ENCODE measurements at places on chromosomes 12 and 14. TPM values are rescaled to one million over a fixed set of nuclear protein-coding genes. Genes with fewer than 3 reads are reported as not detected.
A peak's percentile ranks its signal among the peaks of the same experiment; 100 is the strongest.

- DNase-seq: no peak
Observed at GRCh38 chr14:61262082-61262481, 19.1 kb downstream of the TMEM30B start.

- DNase-seq: no peak
Observed at GRCh38 chr12:132314516-132315233, 14.7 kb downstream of the GALNT9 start.

DNA sequence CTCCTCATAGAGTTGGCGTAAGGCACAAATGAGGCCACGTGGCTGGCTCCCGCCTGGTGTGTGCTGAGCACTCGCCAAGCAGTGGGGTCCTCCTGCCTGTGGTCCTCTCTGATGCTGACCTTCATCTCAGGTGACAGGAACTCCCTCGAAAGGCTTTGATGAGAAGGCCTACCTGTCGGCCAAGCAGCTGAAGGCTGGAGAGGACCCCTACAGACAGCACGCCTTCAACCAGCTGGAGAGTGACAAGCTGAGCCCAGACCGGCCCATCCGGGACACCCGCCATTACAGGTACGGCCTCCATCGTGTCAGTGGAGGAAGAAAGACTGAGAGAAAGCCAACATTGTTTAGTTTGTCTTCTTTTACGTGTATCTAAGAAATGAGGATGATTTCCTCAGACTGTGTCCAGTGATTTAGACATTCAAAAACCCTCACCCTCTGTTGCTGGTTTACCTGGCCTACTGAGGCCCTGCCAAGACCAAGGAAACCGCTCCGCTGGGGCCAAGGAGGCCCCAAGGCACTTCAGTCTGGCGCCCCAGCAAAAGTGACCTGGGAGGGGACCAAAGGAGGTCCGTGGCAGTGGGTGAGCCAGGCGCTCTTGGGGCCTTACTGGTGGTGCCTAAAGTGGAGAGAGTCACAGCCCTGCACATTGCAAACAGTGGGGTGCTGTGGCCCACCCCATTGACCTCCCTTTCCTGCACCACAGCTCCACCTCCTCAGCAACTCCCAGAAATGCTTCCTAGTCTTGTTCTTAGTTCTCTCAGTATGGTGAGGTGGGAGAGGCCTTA lies 60.8 kb downstream of the GALNT16 start:
- no peak for DNase-seq

DNA sequence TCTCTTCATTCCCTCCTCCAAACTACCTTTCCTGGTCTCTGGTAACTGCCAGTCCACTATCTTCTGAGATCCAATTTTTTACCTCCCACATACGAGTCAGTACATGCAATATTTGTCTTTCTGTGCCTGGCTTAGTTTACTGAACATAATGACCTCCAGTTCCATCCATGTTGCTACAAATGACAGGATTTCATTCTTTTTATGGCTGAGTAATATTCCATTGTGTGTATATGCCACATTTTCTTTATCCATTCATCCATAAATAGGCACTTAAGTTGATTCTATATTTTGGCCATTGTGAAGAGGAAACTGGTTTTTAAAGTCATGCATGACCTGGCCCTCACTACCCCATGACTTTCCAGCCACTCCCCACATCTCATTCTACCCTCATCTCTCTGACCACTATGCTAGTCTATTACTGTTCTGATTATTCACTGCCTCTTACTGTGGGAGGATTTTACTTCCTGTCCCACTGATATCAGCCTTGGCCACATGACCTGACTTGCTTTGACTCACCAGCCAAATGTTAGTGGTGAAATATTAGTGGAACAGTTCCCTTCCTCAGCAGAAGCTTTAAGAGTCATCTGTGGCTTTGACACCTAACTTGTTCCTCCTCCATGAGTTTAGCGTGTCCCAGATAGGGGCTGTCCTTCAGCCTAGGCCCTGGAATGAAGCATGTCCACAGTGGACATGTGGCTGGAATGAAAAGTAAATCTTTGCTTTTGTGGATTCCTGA lies 52.2 kb downstream of the GOLGA5 start:
- peak; percentile 80 for DNase-seq

- DNase-seq: peak; percentile 87
Observed at GRCh38 chr12:57941165-57941894, at the start of gene ATP23. ATP23 (plus strand) TSS chr12:57941567; CDS start chr12:57941702, 135 bp downstream.

GRCh38 chr12:45660330-45660729 lies 69.2 kb upstream of the ARID2 start:
- peak; percentile 50 for DNase-seq

DNA sequence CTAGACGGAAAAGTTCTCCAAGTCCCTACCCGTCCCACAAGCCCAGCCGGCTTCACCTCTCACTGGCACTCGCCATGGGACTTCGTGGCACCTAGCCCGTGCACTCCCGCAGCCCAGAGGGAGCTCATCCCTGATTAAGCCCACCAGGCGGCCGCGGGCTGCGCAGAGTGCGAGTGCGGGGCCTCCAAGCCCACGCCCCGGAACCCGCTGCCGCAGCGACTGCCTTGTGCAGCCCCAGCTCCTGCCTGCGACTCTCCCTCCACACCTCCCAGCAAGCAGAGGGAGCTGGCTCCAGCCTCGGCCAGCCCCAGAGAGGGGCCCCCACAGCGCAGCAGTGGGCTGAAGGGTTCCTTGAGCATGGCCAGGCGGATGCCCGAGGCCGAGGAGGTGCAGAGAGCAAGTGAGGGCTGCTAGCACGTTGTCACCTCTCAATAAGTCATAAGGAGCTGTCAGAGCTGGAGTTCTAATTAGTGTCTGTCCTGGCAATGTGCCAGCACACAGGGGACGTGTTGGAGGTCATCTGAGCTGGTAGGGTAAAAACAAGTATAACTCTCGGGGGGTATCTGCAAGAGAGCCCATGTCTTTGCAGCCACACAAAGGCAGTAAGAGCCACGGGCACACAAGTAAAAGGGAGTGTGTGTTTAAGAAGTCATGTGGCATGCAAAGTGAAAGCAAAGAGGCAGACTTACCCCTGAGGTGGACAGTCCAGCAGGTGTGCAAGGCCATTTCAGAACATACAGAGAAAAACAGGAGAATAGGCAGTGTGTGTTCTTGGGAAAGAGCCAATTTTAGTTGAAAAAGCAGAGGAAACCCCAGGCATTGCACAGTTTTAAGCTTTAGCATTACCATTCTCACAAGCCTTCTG lies 27.1 kb upstream of the TMTC2 start:
- no peak for DNase-seq

- no peak for DNase-seq
Observed at GRCh38 chr12:1839464-1839863, 19.1 kb downstream of the LRTM2 start.

DNA sequence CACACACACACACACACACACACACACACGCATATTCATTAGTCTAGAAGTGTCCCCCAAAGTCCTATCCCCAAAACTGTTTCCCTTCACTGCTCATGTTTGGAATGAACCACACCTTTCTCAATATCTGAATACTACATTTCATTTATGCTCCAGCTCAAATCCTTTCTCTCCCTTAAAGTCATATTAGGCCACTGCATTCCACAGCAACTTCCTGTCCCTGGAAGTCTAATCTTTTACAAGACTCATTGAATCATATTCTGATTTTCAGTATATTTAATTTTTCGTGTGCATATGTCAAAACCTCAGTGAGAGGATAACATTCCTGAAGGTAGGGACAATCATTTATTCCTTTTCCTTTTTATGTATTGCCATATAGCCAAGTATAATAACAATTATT lies 155.6 kb upstream of the LMNTD1 start:
- DNase-seq: no peak

DNA sequence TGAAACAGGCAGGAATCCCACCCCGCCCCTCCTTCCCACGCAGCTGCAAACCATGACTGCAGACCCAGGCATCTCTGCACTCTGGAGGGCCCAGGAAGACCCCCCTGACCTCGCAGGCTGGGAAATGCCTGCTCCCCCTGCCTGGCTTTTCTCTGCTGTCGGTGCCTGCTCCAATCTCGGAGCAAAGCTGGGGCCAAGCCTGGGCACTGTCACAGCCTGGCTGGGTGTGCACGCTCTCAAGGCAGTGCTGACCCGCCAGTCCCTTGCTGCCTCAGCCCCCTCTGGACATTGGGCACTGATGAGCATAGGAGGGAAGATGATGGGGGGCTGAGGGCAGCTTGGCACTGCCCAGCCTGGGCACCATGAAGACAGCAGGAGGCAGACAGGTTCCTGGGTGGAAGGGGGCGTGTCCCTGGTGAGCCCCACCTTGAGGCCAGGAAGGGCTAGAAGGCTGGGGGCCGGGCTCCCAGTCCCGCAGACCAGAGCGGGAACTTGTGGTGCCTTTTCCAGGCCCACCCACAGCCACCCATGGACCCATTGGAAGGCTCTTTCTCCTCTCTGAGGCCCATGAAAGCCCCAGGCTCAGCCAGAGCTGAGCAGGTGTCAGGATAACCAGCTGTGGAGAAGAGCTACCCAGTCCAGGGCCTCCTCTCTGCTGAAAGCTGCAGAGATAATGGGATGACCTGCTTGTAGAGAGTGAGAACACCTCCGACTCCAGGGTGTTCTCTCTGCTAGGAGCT lies 10.7 kb upstream of the ZNF605 start:
- DNase-seq: no peak

DNA sequence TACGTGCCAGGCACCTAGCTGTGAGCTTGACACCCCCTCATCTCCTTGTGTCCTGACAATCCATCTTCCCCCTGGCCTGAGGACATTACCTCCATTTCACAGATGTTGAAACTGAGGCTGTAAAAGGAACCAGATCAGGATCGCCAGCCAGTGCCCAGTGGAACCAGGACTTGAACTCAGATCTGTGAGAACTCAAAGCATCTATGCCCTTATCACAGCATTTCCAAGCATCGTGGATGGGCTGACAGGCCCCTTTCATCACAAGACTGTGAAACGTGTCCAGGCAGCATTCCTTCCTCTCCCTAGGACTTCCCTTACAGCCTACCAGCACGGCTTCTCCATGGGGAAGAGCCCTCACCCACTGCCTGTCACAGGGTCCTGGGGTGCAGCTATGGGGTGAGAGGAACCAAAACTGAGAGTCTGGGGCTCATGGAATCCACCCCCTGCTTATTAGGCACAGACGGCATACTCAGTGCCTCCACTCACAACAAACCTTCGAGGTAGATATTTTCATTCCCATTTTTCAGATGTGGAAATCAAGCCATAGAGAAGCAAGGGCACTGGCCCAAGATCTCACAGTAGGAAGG lies 26.9 kb downstream of the CMKLR1 start:
- DNase-seq: no peak

GRCh38 chr12:40208707-40209446 lies 15.9 kb upstream of the LRRK2 start:
- no peak for DNase-seq

DNA sequence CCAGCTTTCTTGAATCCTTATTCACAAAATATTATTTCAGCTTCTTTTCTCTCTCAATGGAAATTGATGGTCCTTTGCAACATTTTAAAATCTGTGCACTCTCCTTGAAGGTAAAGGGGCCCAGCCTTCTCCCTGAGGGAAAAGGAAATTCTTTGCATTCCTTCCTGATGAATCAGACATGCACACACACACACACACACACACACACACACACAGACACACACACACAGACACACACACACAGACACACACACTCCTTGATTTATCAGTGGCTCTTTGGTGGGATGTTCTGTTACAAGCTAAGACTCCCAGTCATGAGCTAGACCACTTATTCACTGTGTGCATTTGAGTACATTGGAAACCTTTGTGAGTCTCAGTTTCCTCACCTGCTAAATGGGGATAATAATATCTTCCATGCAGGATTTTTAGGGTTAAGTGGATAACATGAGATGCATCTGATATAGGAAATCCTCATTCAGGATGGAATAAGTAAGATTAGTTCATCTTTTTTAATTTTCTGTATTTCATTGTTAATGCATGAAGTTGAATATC lies 45.1 kb upstream of the HMGA2 start:
- peak; percentile 11 for DNase-seq

GRCh38 chr12:54020591-54021405 lies 7.4 kb upstream of the HOXC6 start:
- no peak for DNase-seq

- DNase-seq: peak; percentile 34
Observed at GRCh38 chr12:89059721-89060541, 292.4 kb downstream of the DUSP6 start.

DNA sequence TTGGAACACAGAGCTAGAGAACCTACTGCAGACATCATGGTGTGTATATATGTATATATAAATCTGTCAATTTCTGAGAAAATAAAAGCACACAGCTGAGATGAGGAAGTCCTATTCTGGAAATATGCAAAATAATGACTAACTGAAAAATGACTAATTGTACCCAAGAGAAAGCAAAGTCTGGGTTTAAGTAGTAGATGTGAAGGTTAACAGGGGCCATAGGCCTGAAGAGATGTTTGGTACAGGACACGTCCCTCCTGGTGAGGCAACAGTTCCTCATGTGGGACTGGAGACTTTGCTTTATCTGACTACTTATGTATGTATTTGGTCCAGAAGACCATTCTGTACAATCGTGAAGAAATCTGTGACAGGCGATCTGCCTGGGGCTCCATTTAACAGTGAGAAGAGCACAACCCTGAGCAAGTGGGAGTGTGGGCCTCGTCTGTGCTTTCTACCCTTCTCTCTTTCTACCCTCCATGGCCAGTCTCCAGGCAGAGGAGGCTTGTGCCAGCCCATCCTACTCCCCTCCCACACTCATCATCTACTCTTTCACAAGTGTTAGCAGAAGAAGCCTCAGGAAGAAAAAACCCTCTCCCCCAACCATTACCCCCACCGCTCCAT lies 67.5 kb downstream of the SLC41A2 start:
- no peak for DNase-seq

GRCh38 chr12:75489613-75490210 lies 9.2 kb downstream of the GLIPR1 start:
- DNase-seq: no peak

GRCh38 chr12:123118497-123118896 lies 32.4 kb downstream of the PITPNM2 start:
- DNase-seq: peak; percentile 97

DNA sequence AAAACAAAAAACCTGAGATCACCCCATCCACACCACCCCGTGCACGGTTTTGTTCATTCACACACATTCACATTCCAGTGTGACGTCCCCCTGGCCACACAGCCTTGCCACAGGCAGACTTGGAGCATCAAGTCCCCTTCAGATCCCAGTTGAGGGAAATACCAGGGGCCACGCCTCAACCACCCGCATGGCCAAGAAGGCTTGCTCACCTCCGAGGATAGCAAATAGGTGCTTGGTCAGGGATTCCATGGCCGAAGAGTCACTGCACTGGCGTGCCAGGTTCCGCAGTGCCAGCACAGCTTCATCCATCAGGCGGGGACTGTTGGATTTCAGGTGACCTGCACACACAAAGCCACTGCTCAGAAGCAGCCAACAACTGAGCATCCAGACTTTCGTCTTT lies 19.0 kb downstream of the GCN1 start:
- DNase-seq: no peak

KRT79 gene
- not detected for total RNA-seq

CEBPE gene
- total RNA-seq: not detected

SMCO3 gene
- total RNA-seq: under 0.01 TPM

KRT74 gene
- not detected for total RNA-seq

GALNT9 gene
- total RNA-seq: not detected

ANO2 gene
- 0.43 TPM for total RNA-seq
